ENCODE measurements at places on chromosomes 1 and 21.

DNA sequence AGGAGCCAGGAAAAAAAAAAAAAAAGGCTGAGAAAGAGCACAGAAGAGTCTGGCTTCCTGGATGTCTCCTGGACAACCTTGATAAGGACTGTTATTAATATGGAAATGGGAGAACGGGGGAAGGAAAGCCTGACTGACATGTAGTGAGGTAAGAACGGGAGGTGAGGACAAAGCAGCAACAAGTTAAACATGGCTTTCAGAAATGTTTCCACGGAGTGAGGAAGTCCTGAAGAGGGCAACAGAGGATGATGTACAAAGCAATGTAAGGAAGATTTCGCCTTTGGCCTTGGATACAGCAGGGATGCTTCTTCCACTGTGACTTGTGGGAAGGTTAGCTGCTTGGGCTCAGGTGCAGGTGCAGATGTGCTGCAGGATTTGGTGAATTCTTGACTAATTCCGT lies 11.9 kb upstream of the NIBAN1 start:
- DNase-seq = no peak

DNA sequence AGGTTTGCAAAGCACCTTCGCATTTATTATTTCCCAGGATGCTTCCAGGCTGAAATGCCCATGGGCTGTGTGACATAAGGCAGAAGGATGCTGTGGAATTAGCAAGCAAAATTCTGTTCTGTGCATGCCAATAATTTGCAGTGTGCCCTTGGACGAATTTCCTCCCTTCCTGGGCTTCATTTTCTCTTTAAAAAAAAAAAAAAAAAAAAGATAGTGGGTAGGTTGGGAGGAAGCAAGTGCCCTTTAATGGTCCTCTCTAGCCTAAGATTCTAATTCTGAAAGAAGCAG lies 2.5 kb upstream of the ID3 start:
- no peak for DNase-seq

DNA sequence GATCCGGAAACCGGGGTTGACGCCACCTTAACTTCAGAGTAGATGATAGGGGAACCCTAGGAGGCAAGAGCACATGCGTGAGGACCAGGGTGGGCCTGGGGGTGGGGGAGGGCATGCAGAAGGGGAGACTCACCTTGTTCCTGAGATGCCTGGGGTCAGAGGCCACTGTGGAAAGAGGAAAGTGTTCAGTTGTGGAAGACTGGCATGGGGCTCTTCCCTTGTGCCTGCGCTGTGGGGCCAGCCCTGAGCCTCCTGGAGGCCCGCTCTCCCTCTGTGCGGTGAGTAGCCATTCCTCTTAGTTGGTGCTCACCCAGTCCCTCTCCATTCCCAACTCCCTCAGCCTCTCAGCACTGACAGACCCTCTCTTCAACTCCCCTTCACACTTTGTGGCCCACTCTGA lies 36.6 kb downstream of the FCRL5 start:
- DNase-seq = no peak

DNA sequence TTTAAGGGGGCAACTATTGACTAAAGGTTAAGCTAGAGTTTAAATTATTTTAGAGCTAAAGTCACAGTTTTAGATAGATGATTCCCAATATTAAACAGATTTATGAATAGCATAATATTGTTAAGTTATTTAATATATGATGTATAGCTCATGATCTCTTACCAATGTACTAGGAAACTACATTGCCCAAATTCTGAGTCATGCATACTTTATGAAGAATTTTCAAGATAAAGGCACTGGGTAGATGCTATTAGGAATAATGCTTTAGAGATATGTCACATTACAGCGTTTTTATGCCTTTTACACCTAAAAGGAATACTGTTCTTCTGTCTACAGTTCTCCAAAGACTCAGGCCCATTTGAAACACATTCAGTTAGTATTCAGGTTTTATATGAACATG lies 215.1 kb downstream of the NCAM2 start:
- DNase-seq = no peak

DNA sequence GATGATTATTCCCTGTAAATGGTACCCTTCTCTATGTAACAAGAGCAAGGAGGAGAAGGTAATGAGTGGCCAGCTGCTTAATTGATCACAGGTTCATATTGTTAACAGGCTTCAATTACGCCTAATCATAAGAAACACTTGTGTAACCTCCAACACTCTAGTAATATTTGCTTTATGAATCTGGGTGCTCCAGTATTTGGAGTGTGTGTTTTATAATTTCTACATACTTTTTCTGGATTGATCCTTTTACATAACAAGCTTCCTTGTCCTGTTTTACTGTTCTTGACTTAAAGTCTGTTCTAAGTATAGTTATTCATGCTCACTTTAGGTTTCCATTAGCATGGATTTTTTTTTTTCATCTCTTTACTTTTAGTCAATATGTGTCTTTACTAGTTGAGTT lies 984.2 kb downstream of the AMY1C start:
- no peak for DNase-seq
